GM03348 (cell line): ENCODE measurements at places on chromosomes 6 and 20.
A peak's percentile ranks its signal among the peaks of the same experiment; 100 is the strongest.

DNA sequence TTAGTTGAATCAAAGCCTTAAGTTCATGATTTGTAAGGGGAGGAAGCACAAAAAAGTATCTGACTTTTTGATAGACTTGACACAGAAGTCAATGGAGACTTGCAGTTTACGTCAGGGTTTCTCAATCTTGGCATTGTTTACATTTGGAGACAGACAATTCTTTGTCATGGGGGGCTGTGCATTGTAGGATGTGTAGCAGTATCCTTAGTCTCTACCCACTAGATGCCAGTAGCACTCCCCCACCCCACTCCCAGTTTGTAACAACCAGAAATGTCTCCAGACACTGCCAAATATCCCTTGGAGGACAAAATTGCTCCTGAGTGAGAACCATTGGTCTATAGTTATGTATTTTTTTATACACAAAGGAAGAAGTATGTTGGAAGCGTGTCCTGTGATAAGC, 434.1 kb downstream of the RFPL4B start:
- no peak for DNase-seq

DNA sequence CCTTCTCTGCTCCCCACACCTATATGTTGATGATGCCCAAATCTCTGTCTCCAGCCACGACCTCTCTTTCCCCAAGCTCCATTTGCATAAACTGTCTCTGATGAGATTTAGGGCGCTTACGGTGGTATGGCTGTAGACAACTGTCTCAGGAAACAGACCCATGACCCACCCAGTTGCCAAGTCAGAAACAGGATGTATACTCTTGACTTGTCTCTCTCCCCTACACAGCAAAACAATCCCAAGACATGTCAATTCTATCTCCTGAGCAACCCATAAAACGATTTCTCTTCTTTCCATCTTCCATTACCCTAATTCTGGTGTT, 13.9 kb downstream of the GNL1 start:
- no peak for DNase-seq

- DNase-seq: no peak
Measured at GRCh38 chr6:46274502-46274901, 103.7 kb upstream of the ENPP5 start.

DNA sequence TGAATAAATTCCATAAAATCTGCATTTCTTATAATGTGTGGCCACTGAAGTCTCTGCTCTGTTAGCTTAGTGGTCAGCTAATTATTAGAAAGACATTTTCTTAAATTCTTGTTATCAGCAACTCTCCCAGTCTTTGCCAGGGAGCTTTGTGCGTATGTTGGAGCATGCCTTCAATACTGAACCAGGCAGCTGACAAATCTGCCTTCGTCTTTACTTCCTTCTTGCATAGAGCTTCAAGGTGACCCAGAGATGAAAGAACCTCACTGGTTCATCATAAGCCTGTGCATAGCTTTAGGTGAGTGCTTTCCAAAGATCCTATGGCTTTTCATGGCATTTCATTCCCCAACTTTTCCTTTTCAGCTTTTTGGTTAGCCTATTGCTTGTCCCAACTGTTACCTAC, 43.0 kb upstream of the NELFCD start:
- no peak for DNase-seq

DNA sequence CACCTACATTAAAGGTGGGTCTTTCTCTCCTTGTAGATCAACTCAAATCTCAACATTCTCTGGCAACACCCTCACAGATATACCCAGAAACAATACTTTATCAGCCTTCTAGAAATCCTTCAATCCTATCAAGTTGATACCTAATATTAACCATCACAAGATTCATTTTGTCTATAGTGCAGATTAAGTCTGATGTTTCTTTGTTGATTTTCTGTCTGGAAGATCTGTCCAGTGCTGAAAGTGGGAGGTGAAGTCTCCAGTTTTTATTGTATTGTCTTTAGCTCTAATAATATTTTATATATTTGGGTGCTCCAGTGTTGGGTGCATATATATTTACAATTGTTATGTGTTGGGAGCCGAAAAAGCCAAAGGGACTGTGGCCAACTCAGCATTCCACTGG, 493.9 kb upstream of the ADGRB3 start:
- no peak for DNase-seq

GRCh38 chr6:11683871-11684270, 94.7 kb downstream of the ADTRP start:
- no peak for DNase-seq

- DNase-seq: no peak
Measured at GRCh38 chr6:47434372-47435253, 43.0 kb upstream of the CD2AP start.

DNA sequence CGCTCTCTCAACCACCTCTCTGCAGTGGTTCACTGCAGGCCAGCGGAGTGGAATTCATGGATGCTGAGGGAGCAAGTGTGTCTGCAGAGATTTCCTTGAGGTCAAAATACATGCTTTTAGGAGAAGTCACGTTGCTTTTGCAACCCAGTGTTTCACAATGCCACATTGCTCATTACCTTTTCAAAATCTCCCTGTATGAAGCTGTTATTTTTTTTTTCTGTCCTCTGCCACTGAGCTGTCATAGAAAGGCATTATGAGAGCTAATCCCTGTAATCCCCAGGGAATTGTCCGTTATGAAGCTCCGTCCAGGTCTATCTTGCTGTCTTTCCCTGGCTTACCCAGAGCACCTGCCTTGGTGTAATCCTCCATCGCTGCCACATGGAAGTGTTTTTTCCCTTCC, 60.5 kb upstream of the SLC22A23 start:
- DNase-seq: peak; percentile 89

DNA sequence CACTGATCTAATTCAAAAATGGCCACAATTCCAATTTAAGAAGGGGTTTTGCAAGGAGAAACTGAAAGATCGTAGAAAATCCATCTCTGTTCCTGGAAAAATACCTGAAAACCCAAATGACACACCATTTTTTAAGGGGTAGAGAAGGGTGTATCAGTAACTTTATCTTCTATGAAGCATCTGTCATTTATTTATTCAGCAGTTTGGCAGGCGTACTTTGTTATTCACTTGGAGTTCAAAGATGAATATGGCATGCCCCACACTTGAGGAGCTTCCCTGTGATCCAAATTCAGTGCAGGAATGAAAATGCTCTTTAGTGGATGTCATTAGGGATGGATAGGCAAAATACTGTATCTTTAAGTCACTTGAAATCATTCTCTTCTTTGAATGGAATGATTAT, 7.2 kb downstream of the HINT3 start:
- no peak for DNase-seq

GRCh38 chr6:152750694-152751093, at the start of gene VIP:
Gene VIP (plus strand): TSS chr6:152750797. CDS start chr6:152752178, 1,381 bp downstream.
- peak; percentile 42 for DNase-seq

DNA sequence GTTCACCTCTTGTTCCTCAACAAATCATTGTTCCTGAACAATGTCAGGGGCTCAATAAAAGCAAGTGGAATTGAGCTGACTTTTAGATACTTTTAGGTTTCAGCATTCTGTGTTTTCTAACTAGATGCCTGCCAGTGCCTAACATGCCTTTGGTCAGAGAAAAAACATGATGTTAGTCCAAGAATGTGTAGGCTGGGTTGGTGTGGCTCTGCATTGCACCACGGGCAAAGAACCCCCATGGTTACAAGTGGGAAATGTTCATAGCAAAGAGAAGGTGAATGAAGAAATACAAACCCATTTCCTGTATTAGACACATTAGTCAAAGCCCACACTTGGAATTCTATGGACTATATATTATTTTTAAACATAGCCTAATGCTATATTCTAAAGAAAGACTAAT, 193.3 kb downstream of the TMEM200A start:
- peak; percentile 27 for DNase-seq
